Esophagus mucosa (tissue), 1 donor: ENCODE measurements at places on chromosomes 3 and 15.

DNA sequence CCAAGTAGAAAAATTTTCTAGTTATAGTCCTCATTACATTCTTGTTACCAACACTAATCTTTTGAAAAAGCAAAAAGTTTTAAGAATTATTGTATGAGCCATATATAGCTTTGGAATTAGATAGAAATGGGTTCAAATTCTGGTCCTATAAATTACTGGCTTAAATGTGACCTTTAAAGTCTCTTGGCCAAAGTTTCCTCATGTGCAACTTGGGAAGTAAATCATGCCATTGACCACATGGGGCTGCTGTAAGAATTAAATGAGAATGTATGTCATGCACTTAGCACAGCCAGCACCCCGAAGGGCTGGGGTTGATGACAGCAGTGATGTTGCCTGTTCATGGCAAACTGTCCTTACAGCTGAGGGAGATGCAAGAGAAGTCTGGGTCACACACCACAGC is 108.3 kb downstream of the TOP2B start:
- ATAC-seq = no peak

- ATAC-seq = peak; percentile 43
Observed at GRCh38 chr3:171776839-171777583, 33.3 kb downstream of the PLD1 start.

- ATAC-seq = no peak
Observed at GRCh38 chr3:73245459-73245858, 184.0 kb downstream of the EBLN2 start.

GRCh38 chr15:67124911-67125588 is 59.6 kb downstream of the SMAD3 start:
- no peak for ATAC-seq

DNA sequence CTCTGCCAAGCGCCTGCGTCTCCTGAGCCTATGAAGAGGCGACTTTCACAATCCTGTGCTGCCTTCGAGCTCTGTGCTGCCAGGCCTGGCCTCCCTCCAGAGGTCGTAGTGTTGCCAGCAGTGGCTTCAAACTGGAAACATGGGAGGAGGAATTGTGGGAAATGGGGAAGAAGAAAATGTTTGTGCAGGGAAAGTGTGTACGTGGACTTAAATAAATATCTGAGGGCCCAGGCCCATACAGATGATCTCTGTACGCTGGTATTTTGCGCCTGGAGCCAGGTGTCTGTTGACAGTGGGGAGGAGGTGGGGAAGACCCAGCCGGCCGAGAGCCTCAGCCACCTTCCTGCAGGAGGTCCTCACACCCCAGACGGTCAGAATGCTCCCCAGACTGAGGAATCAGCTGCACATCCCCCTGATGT is 44.6 kb downstream of the ZBTB38 start:
- peak; percentile 79 for ATAC-seq

DNA sequence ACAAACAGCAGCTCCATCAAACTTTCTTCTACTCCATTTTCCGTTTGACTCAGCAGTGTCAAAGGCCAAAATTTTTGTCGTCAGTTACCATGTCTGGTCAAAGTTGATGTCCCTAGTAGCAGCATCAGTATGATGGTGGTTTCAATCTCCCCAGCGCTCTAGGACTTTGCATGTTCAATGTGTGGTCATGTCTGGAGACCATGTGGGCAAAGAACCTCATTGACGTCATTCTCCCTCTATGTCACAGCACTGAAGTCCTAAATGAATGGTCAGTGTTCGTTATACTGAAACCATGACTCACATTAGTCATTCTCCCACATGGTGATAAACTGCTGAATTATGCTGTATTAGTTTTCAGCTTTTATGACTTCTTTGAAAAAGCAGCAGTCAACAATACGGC is 23.2 kb downstream of the SHC4 start:
- no peak for ATAC-seq

DNA sequence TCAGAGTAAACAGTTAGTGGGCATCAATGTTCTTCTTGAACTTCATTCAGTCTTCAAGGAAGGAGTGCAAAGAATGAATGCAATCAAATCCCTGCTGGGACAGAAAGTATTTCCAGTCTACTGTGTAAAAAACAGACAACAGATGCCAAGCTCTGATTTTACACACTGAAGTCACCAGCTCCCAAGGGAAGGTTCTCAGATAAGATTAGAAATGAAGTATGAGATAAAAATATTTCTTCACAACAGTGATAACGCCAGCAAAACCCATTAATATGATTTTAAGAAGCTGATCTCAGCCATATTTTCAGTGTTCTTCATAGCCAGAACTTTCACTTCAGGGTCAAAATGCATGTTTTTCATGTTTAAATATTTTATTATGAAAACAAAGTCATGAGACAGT is 265.6 kb downstream of the CTNNB1 start:
- ATAC-seq = no peak

GRCh38 chr3:45947361-45947760 is 4.1 kb downstream of the CXCR6 start:
- ATAC-seq = no peak

DNA sequence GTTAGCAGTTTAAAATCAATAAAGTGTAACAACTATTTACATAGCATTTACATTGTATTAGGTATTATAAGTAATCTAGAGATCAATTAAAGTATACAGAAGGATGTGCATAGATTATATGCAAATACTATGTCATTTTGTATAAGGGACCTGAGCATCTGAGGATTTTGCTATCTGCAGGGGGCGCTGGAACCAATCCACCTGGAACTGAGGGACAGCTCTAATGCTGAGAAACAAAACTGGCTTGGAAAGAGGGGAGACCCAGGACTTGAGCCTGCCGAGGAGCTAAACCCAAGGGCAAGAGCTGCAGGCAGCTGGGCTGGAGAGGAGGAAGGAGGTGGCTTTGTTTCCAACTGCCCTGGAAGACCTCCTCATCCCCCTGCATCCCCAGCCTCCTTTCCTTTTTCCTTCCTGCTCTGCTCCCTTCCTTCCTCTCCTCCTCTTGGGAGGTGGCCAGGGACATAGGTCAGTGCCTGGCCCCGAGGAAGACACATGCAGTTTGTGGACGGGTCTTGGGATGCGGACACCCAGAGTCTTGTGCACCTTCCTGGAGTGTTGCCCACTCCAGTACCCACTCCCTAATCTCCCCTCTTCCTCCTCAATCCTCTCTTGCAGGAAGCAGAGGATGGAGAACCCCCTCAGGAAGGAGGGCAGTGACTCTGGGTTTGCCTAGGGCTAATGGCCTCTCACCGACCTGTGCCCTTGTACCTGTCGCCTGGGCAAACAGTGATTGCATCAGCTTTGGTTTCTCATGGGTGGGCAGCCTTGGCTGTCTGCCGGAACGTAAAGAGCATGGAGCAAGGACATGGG is 825 bp upstream of the RTP3 start:
- no peak for ATAC-seq

- ATAC-seq = no peak
Observed at GRCh38 chr3:49641921-49642707, 32.0 kb upstream of the APEH start.

- ATAC-seq = peak; percentile 83
Observed at GRCh38 chr3:159829539-159830227, 159.0 kb upstream of the IL12A start.

DNA sequence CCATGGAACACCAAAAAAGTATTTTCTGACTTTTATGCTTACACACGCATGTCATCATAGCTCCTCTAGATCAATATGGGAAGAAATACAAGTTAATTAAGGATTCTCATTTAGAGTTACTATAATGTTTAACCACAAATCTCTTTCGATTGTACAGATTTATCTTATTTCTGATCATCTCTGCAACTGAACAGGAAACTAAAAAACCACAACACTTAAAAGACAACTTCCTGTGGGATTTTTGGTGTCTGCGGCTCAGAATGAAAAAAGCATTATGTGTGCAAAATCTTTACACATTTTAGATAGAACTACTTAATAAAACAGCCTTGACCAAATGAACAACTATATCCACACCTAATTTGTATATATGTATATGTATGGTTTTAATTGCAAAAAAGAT is 3.0 kb upstream of the TJP1 start:
- no peak for ATAC-seq

GRCh38 chr3:185164428-185165217 is 11.8 kb upstream of the C3orf70 start:
- ATAC-seq = no peak

DNA sequence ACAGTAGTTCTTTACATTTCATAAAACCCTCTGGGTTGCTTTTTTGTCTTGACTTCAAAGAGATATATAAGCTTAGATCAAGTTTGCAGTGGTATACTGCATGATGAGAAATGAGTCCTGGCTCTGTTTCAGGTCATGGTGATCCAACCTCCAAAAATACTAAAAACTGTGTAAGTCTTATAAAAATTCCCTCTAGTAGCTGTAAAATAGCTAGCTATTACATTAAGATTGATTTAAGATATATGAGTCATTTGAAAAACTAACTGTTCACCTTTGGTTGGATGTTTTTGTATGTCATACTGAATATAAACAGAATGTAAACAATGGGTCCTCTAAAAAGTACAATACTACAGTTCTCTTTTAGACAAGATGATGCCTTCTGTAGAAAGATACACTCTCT is 879.2 kb downstream of the ROBO1 start:
- no peak for ATAC-seq

GRCh38 chr15:28273873-28274610 is 47.9 kb downstream of the HERC2 start:
- ATAC-seq = no peak

DNA sequence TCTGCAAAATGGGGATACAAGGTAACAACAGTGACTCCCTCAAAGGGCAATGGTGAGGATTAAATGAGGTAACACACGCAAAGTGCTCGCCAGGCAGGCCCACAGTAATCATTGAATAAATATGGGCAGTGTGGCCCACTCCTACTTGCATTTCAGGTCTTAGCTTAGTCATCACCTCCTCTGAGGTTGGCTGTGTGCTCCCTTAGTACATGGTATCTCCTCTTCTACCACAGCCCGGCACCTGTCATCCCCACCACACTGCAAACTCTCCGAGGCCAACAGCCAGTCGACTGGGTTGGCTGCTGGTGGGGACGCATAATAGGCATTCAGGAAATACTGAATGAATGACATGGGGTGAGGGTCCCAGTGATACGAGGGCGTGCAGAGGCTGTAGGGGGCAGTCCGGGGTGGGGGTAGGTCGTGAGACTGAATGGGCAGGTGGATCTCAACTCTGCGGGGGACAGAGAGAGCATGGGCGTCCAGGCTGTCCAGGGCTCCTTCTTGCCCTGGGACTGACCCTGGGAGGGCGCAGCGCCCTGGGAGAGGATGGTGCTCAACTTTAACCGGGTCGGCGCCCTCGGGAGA is 375 bp upstream of the MYZAP start:
- peak; percentile 86 for ATAC-seq

DNA sequence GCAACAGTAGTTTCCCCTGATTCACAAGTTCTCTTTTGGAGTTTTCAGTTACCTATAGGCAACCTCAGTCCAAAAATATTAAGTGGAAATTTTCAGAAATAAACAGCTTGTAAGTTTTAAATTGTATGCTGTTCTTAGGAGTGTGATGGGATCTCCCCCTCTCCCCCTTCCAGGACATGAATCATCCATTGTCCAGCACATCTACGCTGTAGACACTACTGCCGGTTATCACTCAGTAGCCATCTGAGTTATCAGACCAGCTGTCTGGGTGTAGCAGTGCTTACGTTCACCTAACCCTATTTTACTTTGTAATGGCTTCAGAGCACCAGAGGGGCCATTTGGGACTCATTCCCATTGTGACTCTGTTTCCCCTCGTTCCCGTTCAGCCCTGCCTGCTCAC is 96.7 kb upstream of the PLXNA1 start:
- no peak for ATAC-seq

- no peak for ATAC-seq
Observed at GRCh38 chr3:130729154-130729553, 17.5 kb downstream of the PIK3R4 start.

DNA sequence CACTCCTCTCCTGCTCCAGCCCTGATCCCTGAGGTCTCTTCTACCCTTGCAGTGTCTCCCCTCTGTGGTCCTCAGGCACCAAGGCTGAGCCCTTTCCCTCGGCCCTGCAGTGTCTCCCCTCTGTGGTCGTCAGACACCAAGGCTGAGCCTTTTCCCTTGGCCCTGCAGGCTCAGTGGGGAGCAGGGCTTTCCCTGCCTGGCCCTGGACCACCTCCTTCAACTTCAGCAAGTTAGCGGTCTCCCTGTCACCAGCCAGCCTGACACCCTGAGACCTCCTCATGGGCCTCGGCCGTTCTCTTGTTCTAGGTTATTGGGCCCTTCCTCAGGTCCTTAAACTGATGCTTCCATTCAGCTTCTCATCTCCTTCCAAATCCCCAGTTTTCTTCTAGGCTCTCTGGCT is 4.3 kb downstream of the NRROS start:
- ATAC-seq = no peak

- ATAC-seq = peak; percentile 49
Observed at GRCh38 chr3:150346981-150347863, 60.9 kb upstream of the TSC22D2 start.

- no peak for ATAC-seq
Observed at GRCh38 chr15:38740206-38740605, 175.6 kb upstream of the RASGRP1 start.

DNA sequence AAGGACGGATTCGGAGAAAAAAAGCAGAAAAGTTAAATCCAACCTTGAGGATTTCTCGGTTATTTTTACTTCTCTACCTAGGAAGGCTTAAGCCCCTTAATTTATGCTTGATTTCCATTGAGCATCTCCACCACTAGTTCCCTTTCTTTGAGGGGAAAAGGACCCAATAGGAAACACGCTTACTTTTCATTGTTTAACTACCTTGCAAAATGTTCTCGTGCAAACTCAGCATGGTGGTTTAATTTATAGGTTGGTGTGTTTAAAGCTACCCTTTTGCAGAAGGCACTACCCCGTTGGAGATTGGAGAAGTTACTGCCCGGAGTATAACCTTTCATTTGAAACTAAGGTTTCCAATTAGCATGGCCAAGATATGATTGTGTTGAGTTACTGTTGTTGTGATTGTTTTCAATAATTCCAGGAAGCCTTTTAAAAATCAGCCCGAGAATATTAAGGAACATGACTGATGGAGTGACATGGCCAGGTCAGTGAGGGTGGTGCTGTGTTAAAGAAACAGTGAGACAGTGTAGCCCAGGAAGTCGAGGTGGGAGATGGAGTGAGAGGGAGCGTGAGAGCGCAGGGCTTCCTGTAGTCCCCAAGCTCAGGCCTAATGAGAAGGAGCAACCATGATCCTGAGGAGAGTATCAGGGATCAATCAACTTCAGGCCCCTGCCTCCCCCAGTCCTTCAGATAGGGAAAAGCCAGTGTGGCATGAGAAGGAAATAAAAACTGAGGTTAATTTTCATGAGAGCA is 76.6 kb downstream of the AQP9 start:
- ATAC-seq = no peak

GRCh38 chr3:119352034-119352609 is 57.9 kb downstream of the ARHGAP31 start:
- ATAC-seq = peak; percentile 59

DNA sequence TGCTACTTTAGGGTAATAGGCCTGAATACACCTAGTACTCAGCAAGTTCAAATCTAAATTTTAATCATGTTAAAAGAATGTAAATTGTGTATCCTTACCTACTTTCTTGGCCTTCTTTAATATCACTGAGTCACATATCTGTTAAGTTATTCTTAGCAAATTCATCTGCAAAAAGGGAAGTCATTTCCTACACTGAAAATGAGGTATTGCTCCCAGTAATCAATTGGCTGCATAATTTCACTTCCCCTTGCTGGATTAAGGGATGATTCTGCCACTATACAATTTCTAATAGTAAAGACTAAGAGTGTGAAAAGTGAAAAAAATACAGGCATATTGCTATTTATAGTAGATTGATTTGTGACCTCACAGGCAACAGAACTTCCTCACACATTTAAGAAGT is 47.8 kb downstream of the CCDC54 start:
- ATAC-seq = no peak

GRCh38 chr3:23728601-23729117 is 77.1 kb upstream of the UBE2E1 start:
- peak; percentile 95 for ATAC-seq

- no peak for ATAC-seq
Observed at GRCh38 chr3:177476495-177476894, 279.2 kb upstream of the TBL1XR1 start.
